Effector memory CD4-positive, alpha-beta T cell (primary cell): ENCODE measurements at places on chromosomes 11 and 22.

DNA sequence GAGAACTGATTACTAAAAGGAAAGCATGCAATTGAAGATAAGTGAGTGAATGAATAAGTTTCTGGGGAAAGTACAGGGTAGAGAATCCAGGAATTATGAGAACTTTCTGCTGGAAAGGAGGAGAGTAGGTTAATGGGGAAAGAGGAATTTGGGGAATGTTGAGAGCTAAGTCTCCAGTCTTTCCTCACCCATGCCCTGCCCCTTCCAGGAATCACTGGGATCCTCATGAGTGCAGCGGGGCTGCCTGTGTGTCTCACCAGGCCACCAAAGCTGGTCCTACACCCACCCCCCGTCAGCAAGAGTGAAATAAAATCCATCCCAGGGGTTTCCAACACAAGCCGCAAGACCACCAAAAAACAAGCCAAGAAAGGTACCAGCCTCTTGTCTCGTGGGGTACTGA lies 17.0 kb downstream of the DTX4 start:
- no peak for DNase-seq

GRCh38 chr11:33936725-33937604 lies 45.1 kb upstream of the LMO2 start:
- no peak for DNase-seq

DNA sequence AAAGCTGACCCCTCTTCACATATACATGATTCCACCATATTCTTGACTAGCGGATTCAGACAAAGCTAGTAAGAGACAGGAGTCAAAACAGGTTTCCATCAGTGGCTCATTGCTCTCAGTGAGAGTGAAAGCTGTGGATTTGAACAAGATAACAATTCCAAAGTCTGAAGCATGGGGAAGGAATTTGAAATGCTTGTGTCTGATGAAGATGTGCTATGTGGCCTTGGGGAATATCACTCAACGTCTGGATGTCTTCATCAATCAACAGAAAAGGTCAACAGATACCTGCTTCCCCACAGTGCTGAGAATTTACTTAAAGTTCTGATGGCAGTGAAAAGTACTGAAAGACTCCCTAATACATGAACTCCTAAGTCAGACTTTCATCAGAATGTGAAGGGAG lies 46.9 kb upstream of the SESN3 start:
- DNase-seq, result no peak

GRCh38 chr22:27754888-27755480 lies 46.6 kb downstream of the MN1 start:
- DNase-seq, result no peak

- DNase-seq, result no peak
Measured at GRCh38 chr11:133790995-133791394, 54.3 kb downstream of the SPATA19 start.

DNA sequence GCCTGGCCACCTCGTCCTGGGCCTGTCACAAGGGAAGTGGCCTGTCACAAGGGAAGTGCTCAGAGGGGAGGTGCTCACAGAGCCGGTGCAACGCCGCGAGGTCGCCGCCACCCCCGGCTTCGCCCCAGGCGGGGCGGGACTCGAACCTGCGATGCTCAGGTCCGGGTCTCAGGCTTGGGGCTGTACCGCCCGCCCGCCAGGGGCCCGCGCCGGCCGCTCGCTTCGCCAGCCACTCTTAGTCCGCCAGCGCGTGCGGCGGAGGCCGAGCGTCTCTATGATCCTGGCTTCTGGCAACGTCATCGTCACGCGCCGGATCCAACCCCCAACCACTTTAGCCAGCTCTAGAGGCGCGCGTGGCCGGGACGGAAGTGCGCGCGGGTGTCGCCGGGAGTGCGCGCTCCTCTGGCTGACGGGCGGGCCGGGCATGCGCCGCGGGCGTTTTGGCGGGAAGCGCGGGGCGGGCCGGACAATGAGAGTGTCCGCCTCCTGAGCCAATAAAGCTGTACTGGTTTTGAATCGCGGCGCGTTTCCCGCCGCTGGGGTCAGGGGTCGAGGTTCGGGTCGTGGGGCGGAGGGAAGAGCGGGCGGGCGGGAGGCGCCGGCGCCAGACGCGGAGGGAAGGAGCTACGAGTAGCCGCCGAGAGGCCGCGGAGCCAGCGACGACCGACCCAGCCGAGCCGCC lies at the start of gene TRMT2A:
Gene TRMT2A, minus strand, starts transcription at position 276 of the 682 bp plus-strand sequence. CDS start 320 bp downstream, outside the sequence.
- peak; percentile 94 for DNase-seq

GRCh38 chr11:26780376-26781085 lies 58.7 kb upstream of the SLC5A12 start:
- no peak for DNase-seq

DNA sequence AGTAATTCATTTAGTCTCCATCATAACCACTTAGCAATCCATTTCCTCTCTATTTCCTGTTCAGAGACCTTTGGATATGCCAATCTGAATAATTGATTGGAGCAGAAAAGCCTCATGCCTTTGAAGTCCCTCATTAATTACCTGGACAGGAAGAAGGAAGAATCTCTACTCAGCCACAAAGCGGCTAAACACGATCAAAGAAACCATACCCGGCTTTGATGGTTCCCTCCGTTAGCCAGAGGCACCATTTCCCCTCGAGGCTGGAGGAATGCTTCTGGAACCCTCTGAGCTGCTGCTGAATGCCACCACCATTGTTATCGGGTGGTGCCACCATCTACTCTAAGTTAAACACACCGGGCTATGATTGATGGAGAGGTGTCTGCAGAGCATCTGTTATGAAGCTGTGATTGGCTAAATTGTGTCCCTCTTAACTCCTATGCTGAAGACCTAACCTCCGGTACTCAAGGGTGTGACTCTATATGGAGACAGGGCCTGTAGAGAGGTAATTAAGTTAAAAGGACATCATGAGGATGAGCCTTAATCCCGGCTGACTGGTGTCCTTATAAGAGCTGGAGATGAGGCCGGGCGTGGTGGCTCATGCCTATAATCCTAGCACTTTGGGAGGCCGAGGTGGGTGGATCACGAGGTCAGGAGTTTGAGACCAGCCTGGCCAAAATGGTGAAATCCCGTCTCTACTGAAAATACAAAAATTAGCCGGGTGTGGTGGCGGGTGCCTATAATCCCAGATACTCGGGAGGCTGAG lies 168.6 kb downstream of the CTTN start:
- DNase-seq, result no peak

- DNase-seq, result no peak
Measured at GRCh38 chr11:17396598-17397310, 8.3 kb upstream of the KCNJ11 start.

DNA sequence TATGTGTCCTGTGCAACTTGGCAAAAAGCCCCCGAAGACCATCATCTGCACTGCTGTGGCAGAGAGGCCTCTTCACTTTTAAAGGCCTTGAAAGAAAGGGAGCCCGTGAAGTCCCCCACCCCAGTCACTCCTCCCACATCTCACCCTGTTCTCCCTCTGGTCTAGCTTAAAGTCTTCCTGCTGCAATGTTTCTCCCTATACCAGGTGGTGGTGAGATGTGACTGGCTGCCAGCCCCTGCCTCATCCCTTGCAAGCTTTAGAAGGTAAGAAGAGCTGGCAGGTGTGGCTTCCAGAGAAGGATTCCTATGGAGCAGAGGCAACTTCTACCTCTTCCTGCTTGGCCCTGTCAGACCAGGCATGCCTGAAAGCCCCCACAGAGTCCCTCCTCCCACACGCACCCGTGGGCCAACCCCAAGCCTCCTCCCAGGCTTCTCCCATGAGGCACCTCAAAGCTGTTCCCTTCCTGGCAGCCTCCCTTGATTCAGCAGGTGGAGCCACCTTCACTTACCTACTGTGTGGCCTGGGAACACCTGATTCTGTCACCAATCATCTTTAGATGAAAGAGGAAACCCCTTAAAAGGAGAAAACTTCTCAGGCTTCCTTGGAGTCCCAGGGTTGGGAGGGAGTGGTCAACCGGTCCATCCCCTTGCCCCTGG lies 4.0 kb upstream of the TRIM29 start:
- no peak for DNase-seq

DNA sequence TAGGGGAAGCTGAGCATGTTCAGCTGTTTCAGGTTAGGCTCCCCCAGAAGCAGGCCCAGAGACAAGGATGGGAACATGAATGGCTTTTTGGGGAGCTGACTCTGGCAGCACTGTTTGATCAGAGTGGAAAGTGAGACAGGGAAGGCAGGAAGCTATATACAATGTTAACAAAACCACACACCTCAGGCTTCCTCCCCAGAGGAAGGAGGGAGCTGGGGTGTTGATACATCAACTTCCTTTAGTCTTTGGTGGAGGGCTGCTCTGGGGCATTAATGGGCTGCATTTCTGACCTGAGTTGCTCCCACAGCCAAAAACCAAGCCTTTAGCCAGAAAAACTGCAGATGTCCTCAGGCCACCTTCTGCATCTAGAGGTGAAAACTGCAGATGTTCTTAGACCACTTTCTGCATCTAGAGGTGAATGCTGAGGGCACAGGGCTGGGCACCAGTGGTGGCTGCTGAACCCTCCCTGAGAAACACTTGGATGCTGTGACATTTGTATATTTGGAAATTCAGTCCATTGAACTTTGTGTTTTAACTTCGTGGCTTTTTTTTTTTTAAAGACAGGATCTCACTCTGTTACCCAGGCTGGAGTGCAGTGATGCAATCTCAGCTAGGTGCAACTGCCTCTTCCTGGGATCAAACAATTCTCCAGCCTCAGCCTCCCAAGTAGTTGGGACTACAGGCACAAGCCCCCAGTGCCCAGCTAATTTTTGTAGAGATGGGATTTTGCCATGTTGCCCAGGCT lies 49.9 kb downstream of the KIAA1671 start:
- DNase-seq, result no peak

- DNase-seq, result peak; percentile 44
Measured at GRCh38 chr22:37314315-37315074, 32.2 kb downstream of the CYTH4 start.

- DNase-seq, result no peak
Measured at GRCh38 chr11:119993722-119994121, 144.2 kb downstream of the TRIM29 start.

DNA sequence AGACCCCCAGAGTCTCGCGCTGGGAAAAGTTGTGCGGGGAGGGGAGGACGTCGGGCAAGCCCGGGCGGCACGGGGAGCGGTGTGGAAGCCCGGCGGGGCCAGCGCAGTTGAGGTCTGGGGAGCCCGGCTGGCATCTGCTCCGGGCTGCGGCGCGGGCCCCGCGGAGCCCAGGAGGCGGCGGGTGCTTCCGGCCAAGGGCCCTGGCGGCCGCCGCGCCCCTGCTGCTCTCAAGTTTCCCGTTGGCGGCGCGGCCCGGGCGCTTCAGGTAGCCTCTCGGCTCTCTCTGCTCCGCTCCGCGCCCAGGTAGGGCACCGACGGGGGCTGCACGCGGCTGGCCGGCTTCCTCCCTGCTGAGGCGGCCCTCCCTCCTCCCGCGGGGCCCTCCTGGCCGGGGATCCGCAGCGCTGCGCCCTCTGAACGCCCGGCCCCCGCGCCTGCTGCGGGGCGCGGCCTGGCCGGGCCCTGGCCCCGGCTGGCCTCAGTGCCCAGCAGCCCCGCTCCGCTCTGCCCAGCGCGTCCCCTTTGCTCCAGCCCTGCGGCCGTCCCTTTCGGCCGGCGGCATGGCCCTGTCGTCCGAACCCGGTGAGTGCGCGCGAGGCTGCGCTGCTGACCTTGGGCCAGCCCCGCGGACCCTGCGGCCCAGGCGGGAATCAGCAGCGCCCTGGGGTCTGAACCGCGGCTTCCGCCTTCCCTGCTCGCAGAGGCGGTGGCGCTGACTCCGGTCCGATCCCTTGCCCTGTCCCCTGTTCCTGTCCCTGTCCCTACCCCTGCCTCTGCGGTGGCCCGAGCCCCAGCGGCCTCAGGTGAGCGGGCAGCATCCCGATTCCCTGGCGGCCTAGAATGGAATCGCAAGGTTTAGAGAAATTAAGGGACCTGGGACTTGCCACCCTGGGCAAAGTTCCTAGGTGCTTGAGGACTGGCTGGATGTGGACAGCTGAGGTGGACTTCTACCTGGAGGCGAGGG lies 4.3 kb upstream of the AMPD3 start:
- peak; percentile 23 for DNase-seq

DNA sequence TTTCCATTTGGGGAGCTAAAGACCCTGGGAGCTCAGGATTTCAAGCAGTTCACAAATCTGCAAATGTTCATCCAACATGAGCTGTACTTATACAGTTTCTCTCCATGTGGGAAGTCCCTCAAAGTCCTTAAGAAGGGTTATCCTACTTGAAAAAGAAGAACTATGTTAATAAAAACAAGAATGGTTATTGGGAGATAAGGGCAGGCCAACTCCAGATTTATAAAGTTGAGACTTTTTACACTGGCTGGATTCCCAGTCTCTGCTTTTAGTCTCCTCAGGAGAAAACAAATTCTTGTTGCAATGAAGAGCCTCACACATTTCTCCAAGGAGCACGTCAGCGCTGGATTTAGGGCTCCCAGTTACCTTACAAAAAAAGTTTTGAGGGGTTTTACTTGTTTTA lies 34.2 kb upstream of the CTTN start:
- DNase-seq, result no peak
